CD14-positive monocyte (primary cell): ENCODE measurements at places on chromosomes 16 and 17.

GRCh38 chr17:27630607-27631410 is at the start of gene LGALS9:
LGALS9 (plus strand) TSS chr17:27631188; CDS start chr17:27631266, 78 bp downstream.
- DNase-seq = peak; percentile 69

DNA sequence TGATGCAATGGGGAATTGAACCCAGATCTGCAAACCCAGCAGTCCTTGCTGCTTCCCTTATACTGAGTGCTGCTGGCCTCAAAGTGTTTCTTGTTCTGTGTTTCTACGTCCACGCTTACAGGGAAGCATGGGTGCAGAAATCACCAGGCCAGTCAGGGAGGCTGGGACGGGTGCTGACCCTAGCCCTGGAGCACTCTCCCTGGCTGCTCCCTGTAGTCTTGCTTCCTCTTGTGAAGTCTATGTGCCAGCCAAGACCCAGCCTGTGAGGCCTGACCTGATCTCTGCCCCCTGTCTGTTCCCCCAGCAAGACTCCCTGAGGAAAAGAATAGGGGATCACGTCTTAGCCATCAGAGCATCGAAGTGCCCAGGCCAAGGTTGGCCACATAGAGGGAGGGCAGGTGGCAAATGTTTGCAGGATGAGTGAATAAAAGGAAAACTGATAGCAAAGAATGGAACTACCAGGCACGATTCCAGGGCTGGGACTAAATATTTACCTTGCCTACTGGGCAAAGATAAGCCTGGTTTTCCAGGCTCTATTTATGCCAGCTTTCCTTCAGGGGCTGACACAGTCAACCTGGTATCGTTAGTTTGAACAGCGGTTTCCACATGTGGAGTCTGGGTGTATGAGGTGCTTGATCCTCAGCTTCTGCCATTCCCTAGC is 41.2 kb upstream of the RHOT1 start:
- DNase-seq = no peak

GRCh38 chr17:46854948-46855347 is 3.6 kb downstream of the WNT9B start:
- no peak for DNase-seq

DNA sequence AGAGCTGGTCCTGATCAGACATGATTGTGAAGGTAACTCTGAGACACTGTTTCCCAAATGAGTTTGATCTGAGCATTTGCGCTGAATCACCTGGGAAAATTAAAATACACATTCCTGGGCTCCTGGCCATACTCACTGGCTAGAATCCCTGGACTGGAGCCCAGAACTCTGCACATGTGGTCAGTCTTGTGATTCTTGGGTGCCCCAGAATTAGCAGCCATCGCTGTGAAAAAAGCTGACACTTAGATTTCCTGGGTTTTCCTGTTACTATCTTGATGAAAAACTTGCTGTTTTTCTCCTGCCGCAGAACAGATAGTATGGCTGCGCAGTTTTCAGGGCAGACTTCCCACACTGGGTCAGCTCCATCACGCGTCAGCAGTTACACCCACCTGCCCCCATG is 24.6 kb downstream of the NECAB2 start:
- no peak for DNase-seq

- peak; percentile 92 for DNase-seq
These were observed 17.2 kb downstream of the SREBF1 start for GRCh38 chr17:17819561-17819995.

GRCh38 chr17:72119873-72120641 is 763 bp upstream of the SOX9 start:
- no peak for DNase-seq

- no peak for DNase-seq
These were observed 170.2 kb upstream of the ANKFN1 start for GRCh38 chr17:55983096-55983495.

DNA sequence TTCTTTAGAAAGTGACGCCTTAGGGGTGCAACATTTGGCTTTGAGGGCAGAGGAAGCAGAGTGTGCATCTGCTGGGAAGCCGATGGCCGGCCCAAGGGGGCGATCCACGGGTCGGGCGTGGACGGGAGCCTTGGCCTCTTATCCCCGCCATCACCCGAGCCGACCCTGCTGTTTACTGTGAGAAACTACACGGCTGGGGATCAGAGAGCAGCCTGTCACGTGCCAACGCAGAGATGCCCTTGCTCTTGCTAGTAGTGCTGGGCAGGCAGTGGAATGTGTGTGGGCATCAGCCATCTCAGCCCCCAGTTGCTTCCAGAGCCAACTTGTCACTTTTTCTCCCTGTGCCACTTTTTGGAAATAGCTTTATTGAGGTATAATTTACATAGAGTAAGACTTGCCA is 26.7 kb upstream of the ITGB4 start:
- no peak for DNase-seq

GRCh38 chr16:72798264-72798663 is 249.7 kb downstream of the ZFHX3 start:
- DNase-seq = no peak

DNA sequence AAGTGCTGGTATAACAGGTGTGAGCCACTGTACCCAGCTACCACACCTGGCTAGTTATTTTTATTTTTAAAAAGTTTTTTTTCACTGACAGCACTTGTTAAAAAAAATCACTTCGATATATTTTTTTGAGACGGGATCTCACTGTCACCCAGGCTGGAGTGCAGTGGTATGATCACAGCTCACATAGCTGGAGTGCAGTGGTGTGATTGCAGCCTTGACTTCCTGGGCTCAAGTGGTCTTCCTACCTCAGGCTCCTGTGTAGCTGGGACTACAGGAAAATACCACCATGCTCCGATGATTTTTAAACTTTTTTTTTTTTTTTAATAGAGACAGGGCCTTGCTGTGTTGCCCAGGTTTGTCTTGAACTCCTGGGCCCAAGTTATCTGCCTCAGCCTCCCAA is 12.9 kb downstream of the NBR1 start:
- DNase-seq = no peak

DNA sequence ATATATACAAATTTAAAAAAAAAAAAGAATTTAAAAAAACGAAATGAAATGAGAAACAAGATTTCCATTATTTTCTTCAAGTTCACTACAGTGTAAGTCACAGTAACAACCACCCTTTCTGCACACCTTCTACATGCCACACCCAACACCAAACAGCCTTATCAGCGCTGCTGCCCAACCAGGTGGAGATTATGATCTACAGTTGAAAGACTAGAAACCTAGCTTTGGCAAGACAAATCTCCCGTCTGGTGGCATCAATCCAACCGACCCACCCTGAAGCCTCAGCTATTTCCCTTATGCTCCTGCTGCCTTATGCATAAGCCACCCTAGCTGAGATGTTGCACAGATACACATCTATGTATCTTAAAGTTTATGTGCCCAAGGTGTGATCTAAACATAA is 60.8 kb downstream of the PARN start:
- no peak for DNase-seq

DNA sequence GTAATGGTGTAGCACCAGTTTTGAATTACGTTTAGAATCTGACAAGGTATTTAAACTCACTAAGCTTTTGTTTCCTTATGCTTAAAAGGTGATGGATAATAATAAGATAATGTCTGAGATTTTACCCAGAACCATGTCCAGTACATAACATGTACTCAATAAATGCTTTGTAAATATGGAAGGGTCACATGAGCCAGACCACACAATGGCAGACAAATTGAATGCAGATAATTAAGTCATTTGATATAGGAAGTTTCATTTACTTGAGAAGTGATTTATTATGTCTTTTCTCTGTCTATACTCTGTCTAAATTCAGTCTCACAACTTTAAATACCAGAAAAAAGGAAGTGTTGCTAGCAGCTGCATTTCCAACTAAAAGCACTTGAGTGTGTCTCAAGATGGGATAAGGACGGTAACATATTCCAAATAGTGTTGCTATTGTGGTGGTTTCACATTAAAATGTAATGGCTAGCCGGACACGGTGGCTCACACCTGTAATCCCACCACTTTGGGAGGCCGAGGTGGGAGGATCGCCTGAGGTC is 52.5 kb upstream of the DHX40 start:
- peak; percentile 14 for DNase-seq

GRCh38 chr16:14365200-14365851 is 264.7 kb downstream of the PARN start:
- no peak for DNase-seq

- no peak for DNase-seq
These were observed 29.7 kb upstream of the PEMT start for GRCh38 chr17:17621254-17621653.

DNA sequence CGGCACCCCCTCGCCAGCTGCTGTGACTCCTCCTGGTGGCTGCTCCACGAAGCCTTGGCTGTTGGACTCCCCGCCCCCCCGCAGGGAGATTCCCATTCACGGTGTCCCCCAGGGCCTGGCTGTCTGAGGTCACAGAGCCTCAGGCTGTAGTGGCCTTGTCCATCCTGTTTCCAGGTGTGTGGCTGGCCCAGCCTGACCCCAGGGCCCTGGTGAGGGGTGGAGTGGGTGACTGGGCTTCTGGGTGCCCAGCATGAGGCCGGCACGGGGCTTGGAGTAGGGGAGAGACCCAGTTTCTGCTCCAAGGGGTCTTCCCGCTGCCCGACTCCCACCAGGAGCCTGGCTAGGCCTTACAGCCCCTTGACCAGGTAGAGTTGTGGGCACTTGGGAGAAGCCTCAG is 10.4 kb downstream of the PRSS27 start:
- no peak for DNase-seq

GRCh38 chr17:8465356-8465755 is 29.7 kb downstream of the NDEL1 start:
- no peak for DNase-seq
